GM23248 (cell line): ENCODE measurements at places on chromosomes 7 and 10.

DNA sequence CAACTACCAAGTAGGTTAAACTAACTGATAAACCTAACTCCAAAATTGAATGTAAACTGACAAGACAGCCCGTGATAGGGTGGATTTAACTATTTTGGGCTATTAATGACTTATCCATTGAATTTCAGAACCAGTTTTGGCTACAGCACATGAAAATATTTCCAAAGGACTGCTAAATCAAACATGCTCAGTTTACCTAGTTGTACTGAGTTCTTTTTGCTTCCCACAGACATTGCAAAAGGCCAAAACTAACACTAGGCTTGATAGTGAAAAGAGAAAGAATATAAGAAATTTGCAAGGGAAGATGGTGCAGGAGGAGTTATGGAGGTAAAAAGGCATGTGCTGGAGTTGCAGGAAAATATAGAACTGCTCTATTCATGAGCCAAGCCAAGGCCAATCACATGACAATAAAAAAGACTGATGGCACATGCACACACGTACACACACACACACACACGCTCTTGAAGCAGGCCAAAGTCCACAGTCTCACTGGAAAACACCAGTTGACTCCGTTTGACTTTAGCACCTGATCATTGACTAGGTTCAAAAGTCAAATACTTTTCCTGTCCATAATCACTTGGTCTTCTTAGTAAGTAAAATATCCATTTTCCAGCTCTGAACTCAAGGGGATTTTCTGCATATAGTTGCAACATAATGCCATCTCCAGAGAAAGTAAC, 76.0 kb upstream of the AGBL3 start:
- no peak for DNase-seq

DNA sequence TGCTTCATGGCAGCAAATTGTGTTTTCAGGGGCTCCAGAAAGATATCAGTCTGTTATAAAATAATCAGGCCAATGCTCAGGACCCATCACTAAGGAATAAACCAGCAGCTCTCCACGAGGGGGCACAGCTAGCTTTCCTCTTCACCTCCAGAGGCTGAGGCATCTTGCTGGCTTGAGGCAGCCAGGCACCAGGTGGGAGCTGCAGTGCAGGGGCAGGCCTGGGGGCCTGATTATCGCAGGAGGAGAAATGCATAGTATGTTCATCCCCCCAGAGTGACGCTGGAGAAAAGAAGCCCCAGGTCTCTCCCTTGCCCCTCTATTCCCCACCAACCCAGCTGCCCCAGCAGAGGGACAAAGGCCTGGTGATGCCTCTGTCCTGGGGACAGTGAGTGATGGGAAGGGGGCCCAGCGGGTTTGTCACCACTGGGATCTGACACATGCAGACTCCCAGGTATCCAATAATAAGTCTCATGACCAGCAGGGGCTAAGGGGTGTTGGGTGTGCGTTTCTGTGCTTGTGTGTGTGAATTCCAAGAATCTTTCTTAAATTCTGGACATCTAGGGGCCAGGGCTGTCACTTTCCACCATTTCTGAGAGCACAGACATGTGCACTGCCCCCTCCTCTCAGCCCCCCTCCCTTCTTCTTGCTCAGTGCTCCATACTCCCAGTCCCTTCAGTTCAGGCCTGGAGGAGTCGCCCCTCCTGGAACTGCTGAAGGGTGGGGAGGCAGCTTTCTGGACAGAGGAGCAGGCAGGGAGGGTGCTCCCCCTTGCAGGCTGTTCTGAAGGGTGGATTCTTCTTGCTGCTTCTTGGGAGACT, 128.1 kb upstream of the FAM20C start:
- peak; percentile 81 for DNase-seq

- DNase-seq = no peak
These were observed 66.7 kb downstream of the TES start for GRCh38 chr7:116277070-116277469.

- peak; percentile 30 for DNase-seq
These were observed 189.8 kb downstream of the HECW1 start for GRCh38 chr7:43302211-43302711.

DNA sequence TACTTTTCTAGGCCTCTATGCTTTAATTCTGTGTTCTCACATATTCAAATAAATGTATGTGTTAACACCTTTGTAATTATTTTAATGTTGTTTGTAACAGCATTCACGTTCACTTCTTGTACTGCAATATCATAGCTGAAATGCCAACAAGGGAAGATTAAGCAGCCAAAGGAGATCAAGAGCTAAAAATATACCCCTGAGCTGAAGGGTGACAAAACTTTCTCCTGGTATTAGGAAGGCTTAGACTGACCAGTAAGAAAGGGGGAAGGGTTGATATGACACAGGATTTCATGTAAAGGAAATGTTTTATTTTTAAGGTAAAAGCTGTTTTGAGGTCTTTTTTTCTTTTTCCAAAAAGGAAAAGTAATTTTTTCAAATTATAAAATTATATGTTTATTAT, 40.4 kb upstream of the VDAC2 start:
- DNase-seq = no peak

DNA sequence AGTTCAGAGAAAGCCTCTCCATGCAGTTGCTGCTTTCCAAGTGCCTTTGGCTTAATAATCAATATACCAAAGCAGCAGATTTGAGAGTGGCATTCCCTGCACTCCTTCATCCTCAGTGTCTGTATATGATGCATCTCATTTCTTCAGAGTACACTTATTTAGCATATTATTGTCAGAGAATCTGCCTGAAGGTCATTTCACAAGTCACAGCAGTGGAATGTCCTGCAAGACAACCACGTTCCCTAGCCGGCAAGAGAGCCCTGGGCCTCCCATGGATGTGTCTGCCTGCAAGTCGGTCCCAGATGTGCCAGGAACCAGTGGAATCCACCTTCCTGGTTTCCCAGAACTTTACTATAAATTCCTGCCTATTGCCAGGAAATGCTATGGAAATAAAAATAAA, 289.4 kb upstream of the IGFBP3 start:
- peak; percentile 45 for DNase-seq

GRCh38 chr7:94657771-94658693, 2.1 kb upstream of the SGCE start:
- peak; percentile 92 for DNase-seq

DNA sequence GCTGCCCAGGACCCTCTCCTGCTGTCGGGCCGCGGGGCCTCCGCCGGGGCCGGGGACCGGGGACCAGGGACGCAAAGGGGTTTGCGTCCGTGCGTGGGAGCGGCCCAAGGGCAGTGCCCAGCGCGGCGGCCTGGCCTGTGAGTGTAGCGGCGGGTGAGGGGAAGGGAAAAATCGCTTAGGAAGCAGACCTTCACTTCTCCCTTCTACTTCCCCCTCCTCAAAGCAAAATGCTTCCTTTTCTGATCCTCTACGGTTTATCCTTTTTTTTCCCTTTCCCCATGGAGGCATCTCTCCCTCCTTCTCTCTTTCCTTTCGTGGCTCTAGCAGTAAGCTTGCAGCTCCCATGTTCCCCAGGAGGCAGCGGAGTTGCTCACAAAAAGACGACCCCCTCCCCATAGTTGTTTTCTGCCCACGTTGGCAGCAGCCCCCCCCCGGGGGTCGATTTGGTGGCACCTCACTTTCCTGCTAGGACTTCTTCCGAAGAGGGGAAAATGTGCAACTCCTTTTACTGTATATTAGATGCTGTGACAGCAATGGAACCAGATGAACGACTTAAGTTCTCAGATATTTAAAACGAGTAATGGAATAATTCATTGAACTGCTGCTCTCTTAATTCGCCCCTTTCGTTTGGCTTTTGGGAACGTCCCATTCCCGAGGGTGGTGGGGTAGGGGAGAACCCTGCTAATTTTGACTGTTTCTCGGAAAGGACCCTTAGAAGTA, 724 bp downstream of the CAPZA2 start:
- DNase-seq = no peak

GRCh38 chr10:44030738-44031137, 354.2 kb downstream of the CXCL12 start:
- DNase-seq = no peak

DNA sequence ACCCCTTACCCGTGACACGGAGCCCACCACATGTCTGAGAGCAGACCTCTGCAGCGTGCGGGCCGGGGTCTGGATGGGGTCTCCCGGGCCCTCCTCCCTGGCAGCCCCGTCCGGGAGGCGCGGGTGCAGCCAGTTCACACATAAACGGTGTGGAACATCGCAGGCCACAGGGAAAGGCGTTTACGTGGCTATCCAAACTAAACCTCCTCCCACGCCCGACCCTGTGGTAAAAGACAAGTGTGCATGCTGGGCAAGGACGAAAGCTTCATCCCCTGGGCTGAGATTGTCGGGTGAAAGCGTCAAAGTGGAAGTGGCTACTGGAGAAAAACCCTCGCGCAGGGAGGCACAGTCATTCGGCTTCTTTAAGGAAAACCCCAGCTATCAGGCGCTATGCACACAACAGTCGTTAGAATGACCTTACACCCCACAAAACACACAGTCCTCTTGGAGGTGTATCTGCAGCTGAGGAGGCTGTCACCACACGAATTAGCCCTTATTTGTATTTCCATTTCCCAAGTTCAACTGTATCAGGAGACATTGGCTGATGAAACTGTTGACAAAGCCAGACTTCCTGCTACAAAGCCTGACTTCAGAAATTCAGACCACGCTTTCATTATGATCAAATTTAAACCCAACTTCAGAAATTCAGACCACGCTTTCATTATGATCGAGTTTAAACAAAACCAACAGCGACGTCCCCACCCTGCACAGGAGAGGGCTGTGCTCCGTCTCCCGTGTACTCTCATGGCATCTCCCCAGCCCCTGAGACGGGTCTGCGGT, 15.3 kb downstream of the GPER1 start:
- no peak for DNase-seq

DNA sequence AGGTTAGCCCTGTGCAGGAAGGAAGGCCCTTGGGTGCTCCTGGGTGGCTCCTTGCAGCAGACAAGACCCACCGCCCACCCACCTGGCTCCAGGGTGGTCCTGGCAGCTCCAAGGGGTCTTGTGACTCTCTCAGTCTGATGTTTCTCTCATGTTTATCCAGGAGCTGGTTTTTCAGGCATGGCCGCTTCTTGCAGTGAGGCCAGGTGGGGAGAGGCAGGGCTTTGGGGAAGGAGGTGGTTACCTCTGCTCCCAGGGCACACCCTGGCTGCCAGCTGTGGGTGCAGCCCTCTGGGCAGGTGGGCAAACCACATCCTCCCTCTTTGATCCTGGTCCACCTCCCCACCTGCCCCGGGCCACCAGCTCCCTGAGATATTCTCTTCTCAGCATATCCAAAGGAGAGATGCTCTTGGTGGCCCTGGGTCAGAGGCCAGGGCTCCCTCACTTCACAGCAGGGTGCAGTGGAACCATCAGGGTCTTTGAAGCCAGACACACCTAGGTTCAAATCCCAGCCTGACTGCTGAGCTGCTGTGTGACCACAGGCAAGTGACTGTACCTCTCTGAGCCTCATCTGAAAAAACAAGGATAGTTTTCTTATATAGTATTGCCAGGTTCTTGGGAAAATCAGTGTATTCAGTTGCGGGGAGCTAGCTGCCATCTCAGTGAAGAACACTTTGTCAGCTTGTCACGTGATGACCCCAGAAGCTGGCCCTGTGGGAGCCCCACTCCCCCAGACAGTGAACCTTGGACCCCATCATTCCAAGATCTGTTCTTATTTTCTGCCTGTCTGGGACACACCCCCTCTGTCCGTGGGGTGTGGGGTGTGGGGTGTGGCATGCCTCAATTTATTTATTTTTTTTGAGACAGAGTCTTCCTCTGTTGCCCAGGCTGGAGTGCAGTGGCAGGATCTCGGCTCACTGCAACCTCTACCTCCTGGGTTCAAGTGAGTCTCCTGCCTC, 11.5 kb downstream of the GTF2IRD1 start:
- no peak for DNase-seq

- DNase-seq = peak; percentile 30
These were observed 170.8 kb upstream of the KLF14 start for GRCh38 chr7:130904792-130905191.

DNA sequence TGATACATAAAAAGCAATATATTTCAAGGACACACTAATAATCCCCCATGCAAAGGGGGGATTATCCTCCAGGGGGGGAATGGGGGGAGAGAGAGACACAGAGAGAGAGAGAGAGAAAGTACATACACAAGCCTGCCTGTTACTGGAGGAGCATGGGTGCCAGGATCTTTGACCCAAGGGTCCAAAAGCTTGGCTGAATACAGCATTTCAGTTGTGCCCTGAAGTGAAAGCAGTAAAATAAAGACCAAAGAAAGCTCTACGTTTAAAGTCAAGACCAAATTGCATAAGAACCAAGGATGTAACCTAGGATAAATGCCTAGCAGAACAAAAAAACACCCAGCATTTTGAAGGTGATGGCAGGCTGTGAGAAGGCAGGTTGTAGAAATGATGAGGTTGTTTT, 27.8 kb upstream of the ITGB8 start:
- DNase-seq = no peak

DNA sequence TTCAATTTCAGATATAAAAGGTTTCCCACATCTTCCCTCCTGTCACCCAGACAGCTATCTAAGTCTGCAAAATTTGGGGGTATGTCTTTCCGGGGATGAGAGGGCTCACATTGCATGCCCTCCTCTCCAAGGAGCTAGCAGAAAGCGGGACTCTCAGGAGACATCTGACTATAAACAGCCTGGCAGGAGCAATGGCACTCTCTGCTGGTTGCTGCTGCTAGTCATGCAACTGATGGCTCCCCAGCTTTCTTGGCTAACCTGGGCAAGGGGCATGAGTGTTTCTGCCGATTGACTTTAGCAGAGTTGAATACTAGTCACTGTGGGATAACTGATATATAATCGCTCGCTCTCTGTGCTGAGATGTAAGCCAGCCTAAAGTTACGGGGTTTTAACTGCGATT, 12.0 kb downstream of the TBX20 start:
- DNase-seq = no peak

DNA sequence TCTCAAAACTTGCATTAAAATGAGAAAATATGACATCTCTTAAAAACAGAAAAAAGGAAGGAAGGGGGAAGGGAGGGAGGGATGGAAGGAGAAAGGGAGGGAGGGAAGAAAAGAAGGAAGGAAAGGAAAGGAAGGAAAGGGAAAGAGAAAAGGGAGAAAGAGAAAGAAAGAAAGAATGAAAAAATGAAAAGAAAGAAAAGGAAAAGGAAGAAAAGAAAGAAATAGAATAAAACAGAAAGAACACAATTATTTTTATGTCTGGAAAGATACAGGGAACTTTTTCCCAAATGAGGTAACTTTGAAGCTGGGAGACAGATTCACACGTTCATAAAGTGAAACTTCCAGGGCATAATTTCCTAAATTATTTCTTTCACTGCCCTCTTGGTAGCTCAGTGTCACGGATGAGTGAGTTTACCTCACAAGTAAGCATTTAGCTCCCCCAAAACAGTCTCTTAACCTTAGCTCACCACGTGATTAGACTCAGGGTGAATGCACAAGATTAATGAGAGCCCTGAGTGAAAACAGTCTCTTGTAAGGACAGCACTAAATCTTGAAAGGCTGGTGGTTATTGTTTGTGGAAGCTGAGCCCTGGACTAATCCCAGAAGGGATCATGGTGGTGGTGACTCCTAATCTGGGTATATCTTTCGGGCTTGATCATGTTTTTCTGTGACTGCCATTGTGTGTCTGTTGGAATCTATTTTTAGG, 74.1 kb upstream of the HDAC9 start:
- no peak for DNase-seq
